Thymus (tissue), 14 donors: ENCODE measurements at places on chromosomes 13 and 19. TPM values are rescaled to one million over a fixed set of nuclear protein-coding genes. Genes with fewer than 3 reads are reported as not detected.

DNA sequence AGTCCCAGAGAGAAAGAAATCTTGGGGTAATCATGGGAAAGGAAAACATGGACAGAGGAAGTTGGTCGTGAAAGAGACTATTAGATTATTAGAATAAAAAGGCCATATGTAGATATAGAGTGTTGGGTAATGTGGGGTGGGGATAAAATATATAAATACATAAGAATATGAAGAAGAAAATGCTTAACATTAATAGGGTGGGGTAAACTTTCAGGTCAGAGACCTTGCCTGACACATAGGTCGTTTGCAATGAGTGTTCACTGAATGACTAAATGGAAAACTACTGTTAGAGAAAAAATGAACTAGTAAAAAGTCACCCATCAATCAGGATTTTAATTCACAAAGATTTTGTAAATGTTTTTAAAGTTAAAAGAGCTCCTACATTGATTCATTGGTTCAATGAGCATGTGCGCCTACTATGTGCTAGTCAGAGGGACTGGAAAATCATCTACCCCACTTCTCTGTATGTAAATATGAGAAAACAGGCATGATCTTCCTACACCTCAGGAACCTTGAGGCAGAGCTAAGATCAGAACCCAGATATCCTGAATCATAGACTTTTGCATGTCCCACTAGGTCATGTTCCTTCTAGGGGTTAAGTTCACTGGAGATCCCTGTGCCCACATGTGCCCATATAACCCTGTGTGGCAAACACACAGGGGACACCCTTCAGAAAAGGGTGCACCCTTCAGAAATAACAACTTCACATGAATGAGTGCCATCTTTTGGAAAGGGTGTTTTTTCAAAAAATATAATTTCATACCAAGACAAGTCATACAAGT, 24.6 kb upstream of the KLF12 start:
- no peak overlapping the region for H3K4me3 ChIP-seq
- no peaks in the 10 kb centered on the region for H3K4me1 ChIP-seq
- no peak overlapping the region for H3K27ac ChIP-seq
- no peak for DNase-seq
- H3K36me3 ChIP-seq, result no peaks in the 10 kb centered on the region

DNA sequence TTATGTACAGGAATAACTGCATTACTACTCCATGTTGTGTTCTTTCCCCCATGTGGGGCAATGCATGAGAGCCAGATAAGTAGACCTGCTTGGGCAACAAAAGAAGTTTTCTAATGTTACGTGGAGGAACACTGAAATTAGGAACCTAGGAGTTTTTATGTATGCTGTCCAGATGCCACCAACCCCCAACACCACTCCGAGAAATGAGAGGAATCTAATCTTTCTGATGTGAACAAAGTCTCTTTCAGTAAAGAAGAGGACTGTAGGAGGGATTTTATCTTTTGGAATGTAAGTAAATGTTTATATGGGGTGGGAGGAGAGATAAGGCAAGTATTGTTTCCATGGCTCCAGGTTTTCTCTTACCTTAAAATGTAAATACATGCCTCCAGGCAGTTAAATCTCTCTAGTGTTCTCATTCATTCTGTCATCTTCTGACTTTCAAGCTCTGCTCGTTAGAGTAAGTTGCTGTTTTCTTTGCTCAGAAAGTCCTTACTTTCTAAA, 820.6 kb downstream of the PCDH17 start:
- H3K4me1 ChIP-seq, result no peaks in the 10 kb centered on the region
- no peak for DNase-seq
- no peak overlapping the region for H3K27ac ChIP-seq
- H3K4me3 ChIP-seq, result no peak overlapping the region

- H3K36me3 ChIP-seq, result peaks cover 32% of the 10 kb centered on the region
- no peak for DNase-seq
- H3K27me3 ChIP-seq, result no peaks in the 10 kb centered on the region
- H3K4me3 ChIP-seq, result no peak overlapping the region
Measured at GRCh38 chr13:110653271-110653670, 37.9 kb downstream of the NAXD start.

CYP4F3 gene
- 2.1 TPM for polyA plus RNA-seq

NOVA2 gene
- polyA plus RNA-seq, result 1.0 TPM

NXNL1 gene
- not detected for polyA plus RNA-seq

TJP3 gene
- 3.3 TPM for polyA plus RNA-seq

DNA sequence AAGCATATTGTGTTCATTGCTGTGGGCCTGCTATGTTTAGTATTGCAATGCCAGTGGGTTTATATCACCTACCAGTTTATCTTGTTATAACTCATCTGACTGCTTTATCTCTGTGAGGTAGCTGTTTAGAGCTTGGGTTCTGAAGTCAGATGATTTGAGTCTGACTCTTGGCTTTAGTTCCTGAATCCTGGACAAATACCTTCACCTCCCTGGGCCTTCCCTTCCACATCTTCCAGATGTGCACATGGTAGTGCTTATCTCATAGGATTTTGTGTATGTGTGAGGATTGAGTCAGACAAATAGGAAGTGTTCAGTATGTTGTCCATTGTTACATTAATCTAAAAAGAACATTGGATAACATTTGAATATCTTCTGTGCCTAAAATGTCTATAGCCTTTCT, 63.5 kb upstream of the ANKRD10 start:
- H3K4me3 ChIP-seq, result no peak overlapping the region
- DNase-seq, result no peak
- no peaks in the 10 kb centered on the region for H3K4me1 ChIP-seq
- no peak overlapping the region for H3K27ac ChIP-seq

SIGLEC12 gene
- polyA plus RNA-seq, result 1.1 TPM

DNA sequence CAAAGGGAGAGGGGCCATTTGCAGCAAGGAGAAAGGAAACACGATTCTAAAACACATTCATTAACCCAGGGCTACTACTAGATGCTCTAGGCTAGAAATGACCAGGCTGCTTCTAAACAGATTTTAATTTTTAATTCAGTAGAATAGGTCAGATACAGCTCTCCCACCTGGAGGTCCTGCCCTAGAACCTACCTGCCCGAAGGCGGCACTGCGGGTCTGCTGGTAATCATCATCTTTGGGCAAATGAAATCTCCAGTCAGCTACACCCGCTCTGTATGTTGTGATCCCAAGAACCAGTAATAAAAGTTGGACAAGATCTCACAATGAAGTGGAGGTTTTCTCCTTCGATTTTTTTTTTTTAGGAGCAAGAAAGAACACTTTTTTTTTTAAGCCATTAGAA, 345.3 kb downstream of the ENOX1 start:
- H3K27ac ChIP-seq, result no peak overlapping the region
- no peaks in the 10 kb centered on the region for H3K36me3 ChIP-seq
- no peak overlapping the region for H3K4me3 ChIP-seq
- DNase-seq, result no peak
- no peaks in the 10 kb centered on the region for H3K4me1 ChIP-seq

GRCh38 chr19:11261971-11262839, at the start of gene DOCK6:
Gene DOCK6 (minus strand): TSS chr19:11262524. CDS start chr19:11262440, 84 bp downstream.
- H3K27me3 ChIP-seq, result peaks cover 23% of the 10 kb centered on the region
- H3K4me1 ChIP-seq, result peaks cover 3% of the 10 kb centered on the region
- no peak for DNase-seq
- H3K27ac ChIP-seq, result no peak within 1 kb of the TSS
- no peaks in the 10 kb centered on the region for H3K36me3 ChIP-seq

SMIM7 gene
- polyA plus RNA-seq, result 100 TPM
